ENCODE measurements at places on chromosomes 2 and 18.

DNA sequence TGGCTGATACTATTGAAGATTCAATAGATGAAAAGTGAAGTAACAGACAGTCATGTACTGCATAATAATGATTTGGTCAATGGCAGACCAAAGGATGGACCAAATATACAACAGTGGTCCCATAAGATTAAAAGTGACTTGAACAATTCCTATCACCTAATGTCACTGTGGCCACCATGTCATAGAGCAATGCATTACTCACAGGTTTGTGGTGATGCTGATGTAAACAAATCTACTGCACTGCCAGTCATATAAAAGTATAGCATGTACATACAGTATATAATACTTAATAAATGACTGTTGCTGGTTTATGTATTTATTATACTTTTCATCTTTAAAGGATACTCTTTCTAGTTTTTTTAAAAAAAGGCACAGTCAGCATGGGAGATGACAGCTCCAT is 99.9 kb downstream of the USP34 start:
- no peak overlapping the region for H3K4me3 ChIP-seq
- no peak for DNase-seq
- H3K36me3 ChIP-seq = no peaks in the 10 kb centered on the region
- H3K4me1 ChIP-seq = no peaks in the 10 kb centered on the region
- no peak overlapping the region for H3K27ac ChIP-seq

- DNase-seq = no peak
- no peaks in the 10 kb centered on the region for H3K36me3 ChIP-seq
- no peaks in the 10 kb centered on the region for H3K4me1 ChIP-seq
- no peak overlapping the region for H3K27ac ChIP-seq
- no peak overlapping the region for H3K4me3 ChIP-seq
- no peaks in the 10 kb centered on the region for H3K27me3 ChIP-seq
These were observed 19.3 kb downstream of the TRABD2A start for GRCh38 chr2:84861539-84861938.

- no peaks in the 10 kb centered on the region for H3K4me1 ChIP-seq
- H3K4me3 ChIP-seq = no peak overlapping the region
- no peaks in the 10 kb centered on the region for H3K27me3 ChIP-seq
- no peak for DNase-seq
These were observed 134.2 kb downstream of the RIF1 start for GRCh38 chr2:151543876-151544275.

DNA sequence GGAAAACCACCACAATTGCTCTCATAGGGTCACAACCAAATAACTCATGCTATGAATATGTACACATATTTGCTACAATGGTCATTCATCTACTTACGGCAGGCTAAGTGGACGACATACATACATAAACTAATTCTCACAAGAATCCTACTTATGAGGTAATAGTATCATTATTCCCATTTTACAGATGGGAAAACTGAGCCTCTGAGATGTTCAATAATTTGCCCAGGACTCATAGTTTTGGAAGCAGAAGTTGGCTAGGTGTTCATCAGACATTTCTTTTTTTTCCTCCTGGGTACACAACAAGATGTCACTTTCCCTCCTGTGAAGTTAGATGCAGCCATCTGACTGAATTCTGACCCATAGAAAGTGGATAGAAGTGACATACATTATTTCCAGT is 89.0 kb upstream of the PKDCC start:
- no peaks in the 10 kb centered on the region for H3K27me3 ChIP-seq
- H3K4me3 ChIP-seq = no peak overlapping the region
- peaks cover 12% of the 10 kb centered on the region for H3K4me1 ChIP-seq
- DNase-seq = no peak

GRCh38 chr2:177221970-177222369 is 9.4 kb downstream of the HNRNPA3 start:
- no peak overlapping the region for H3K4me3 ChIP-seq
- H3K4me1 ChIP-seq = peaks cover 4% of the 10 kb centered on the region
- no peaks in the 10 kb centered on the region for H3K27me3 ChIP-seq
- peaks cover 7% of the 10 kb centered on the region for H3K36me3 ChIP-seq
- no peak for DNase-seq

DNA sequence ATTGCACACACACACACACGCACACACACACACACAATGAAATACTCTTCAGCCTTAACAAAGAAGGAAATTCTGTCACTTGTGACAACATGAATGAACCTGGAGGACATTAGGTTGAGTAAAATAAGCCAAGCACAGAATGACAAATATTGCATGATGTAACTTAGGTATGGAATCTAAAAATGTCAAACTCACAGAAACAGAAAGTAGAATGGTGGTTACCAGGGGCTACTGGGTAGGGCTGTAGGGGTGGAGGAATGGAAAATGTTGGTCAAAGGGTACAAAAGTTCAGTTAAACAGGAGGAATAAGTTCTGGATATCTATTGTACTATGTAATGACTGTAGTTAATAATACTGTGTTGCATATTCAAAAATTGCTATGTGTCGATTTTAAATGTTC is 29.5 kb downstream of the SCN2A start:
- no peak for DNase-seq
- no peaks in the 10 kb centered on the region for H3K36me3 ChIP-seq
- H3K27ac ChIP-seq = no peak overlapping the region
- H3K4me3 ChIP-seq = no peak overlapping the region
- H3K4me1 ChIP-seq = no peaks in the 10 kb centered on the region

Measured in hepatocyte (in vitro differentiated cells).